ENCODE measurements at places on chromosomes 1 and 21.

DNA sequence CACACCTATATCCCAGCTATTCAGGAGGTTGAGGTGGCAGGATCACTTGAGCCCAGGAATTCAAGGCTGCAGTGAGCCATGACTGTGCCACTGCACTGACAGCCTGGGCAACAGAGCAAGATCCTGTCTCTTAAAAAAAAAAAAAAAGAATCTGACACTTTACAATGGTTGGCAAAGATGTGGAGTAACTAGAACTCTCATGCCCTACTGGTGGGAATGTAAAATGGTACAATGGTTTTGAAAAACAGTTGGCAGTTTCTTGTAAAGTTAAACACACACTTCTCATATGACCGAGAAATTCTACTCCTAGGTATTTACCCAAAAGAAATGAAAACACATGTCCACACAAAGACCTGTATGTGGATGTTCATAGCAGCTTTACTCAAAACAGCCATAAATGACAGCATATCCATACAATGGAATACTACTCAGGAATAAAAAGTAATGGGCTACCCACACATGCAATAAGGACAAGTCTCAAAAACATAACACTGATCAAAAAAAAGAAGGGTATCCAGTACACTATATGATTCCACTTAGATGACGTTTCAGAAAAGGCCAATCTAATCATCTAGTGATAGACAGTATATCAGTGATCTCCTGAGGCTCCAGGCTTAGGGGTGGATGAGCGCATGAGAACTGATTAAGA, 58.1 kb downstream of the HLCS start:
- DNase-seq: no peak
- no peaks in the 10 kb centered on the region for H3K4me1 ChIP-seq
- H3K27ac ChIP-seq: no peak overlapping the region

DNA sequence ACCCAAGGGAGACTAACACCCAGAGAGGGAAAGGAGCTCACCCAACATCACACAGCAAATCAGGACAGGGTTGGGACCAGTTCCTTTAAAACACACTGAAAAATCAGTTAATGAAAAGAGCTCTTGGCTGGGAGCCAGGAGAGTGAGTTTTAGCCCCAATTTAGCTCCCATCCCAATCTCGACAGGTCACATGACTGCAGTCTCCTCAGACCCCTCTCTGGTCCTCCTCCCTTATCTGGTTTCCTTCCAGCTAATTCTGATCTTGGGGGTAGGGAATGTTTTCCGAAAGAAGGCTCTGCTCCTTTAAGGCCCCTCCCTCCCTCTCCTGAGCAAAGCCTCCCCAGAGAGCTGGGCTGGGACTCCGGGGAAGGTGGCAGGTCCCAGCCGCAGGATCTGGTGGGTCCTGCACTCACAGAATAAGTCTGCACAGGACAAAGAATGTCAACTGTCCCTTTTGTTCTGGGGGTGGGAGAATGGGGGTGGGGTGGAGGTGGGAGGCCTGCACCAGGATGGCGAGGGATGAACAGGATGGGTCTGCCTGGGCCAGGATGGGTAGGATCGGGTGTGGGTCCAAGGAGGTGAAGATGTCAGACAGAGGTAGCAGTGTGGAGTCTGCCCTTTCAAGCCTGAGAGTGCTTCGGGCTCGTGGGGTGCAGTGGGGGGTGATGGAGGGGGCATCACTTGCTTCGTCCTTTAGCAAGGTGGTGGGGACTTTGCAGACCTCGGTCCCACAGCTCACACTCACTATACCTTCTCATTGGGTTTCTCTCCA, 57.3 kb upstream of the SSBP3 start:
- no peak for DNase-seq
- H3K4me3 ChIP-seq: no peak overlapping the region
- no peaks in the 10 kb centered on the region for H3K27me3 ChIP-seq
- no peaks in the 10 kb centered on the region for H3K36me3 ChIP-seq
- H3K27ac ChIP-seq: no peak overlapping the region

DNA sequence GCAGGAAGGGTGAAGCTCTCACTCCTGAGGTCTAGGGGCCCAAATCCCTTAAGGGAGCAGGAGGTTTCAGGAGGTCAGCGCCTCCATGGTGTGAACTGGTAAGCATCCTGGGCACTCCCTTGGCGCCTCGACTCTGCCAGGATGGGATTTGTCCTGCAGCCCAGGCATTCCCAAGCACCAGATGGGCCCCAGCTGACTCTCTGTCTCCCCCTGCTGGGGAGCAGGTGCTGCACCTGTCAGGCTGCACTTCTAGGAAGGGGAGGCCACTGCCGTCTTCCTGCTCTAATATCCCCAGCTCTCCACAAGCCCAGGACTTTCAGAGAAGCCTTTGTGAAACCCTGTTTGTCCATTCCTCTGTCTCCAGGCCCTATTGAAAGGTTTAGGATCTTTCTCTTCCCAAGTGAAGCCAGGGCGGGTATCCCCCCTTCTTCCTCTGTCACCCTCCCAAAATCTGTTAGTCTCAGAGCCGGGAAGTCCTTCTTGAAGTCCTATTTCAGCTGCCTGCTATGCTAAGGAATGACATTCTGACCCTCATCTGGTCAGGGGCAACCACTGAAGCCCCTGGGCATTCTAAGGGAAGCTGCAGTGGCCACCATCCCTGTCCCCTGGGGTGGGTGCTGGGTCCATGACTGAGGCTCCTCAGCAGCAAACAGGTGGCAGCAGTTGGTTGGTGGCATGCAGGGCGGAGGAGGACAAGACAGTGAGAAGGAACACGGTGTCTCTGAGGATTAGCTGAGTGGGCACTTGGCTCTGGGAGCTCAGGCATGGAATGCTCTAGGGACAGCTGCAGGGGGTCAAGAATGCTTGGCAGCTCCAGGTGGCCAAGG, 3.2 kb downstream of the MYBPH start:
- no peaks in the 10 kb centered on the region for H3K27me3 ChIP-seq
- peak; percentile 63 for DNase-seq
- H3K36me3 ChIP-seq: no peaks in the 10 kb centered on the region

GRCh38 chr1:63593303-63593885, at the start of gene PGM1:
Gene PGM1, plus strand, starts transcription at chr1:63593411. Its CDS starts 78 bp downstream, at chr1:63593489.
- H3K36me3 ChIP-seq: no peaks in the 10 kb centered on the region
- H3K27me3 ChIP-seq: no peaks in the 10 kb centered on the region
- H3K4me3 ChIP-seq: peak within 1 kb of the TSS; percentile 72
- no peak for DNase-seq

DNA sequence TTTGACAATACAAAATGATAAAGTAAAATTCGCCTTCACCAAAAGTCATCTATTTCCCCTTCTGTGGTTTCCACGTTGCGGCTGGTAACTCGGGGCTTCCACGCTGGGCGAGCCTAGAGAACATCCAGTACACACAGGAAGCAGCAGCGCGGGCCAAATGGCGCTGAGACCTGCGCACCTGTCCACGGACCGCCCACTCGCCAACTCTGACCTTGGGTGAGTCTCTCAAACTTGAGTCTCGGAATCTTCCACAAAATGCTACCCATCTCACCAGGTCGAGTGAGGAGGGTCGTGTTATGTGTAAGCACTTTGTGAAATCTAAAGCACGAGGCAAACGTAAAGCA, 820 bp upstream of the TTF2 start:
- DNase-seq: no peak
- H3K4me3 ChIP-seq: peak overlapping the region; percentile 50
- no peaks in the 10 kb centered on the region for H3K36me3 ChIP-seq
- no peaks in the 10 kb centered on the region for H3K27me3 ChIP-seq
- H3K4me1 ChIP-seq: no peaks in the 10 kb centered on the region

- no peaks in the 10 kb centered on the region for H3K4me1 ChIP-seq
- no peaks in the 10 kb centered on the region for H3K27me3 ChIP-seq
- H3K4me3 ChIP-seq: peak overlapping the region; percentile 43
- H3K27ac ChIP-seq: no peak overlapping the region
- peaks cover 9% of the 10 kb centered on the region for H3K36me3 ChIP-seq
- no peak for DNase-seq
These were observed 1.7 kb downstream of the MCL1 start for GRCh38 chr1:150577557-150578271.

DNA sequence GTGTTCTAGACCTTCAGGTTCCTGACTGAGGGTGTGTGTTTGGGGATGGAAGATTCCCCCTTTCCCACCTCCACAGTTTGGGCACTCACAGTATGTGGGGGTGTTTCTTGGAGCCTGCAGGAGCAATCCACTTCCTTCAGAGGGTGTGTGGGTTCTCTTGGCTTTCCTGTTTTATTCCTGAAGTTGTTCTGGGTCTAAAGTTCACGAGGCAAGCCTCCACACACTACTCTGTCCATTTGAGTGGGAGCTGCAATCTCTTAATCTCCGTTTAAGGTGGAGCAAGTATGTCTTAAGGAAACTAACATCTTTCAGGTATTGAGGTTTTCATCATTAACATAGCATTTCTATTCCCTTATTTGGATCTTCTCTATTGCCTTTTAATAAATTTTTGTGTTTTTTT, 141.8 kb downstream of the TENT5C start:
- no peak for DNase-seq
- no peak overlapping the region for H3K27ac ChIP-seq
- H3K4me3 ChIP-seq: no peak overlapping the region
- H3K4me1 ChIP-seq: no peaks in the 10 kb centered on the region
- no peaks in the 10 kb centered on the region for H3K27me3 ChIP-seq
- no peaks in the 10 kb centered on the region for H3K36me3 ChIP-seq

- H3K36me3 ChIP-seq: no peaks in the 10 kb centered on the region
- H3K4me1 ChIP-seq: no peaks in the 10 kb centered on the region
- no peak overlapping the region for H3K27ac ChIP-seq
These were observed 696 bp downstream of the GUK1 start for GRCh38 chr1:228140724-228141225.

GRCh38 chr1:32208891-32209328, at the start of gene DCDC2B:
Gene DCDC2B, plus strand, starts transcription at chr1:32209089. Its CDS starts 5 bp downstream, at chr1:32209094.
- H3K4me1 ChIP-seq: no peaks in the 10 kb centered on the region
- H3K36me3 ChIP-seq: no peaks in the 10 kb centered on the region
- H3K27me3 ChIP-seq: no peaks in the 10 kb centered on the region
- no peak for DNase-seq

GRCh38 chr1:42692461-42692860, 10.2 kb downstream of the YBX1 start:
- H3K36me3 ChIP-seq: peaks cover 7% of the 10 kb centered on the region
- H3K27ac ChIP-seq: no peak overlapping the region
- H3K4me1 ChIP-seq: peaks cover 1% of the 10 kb centered on the region

DNA sequence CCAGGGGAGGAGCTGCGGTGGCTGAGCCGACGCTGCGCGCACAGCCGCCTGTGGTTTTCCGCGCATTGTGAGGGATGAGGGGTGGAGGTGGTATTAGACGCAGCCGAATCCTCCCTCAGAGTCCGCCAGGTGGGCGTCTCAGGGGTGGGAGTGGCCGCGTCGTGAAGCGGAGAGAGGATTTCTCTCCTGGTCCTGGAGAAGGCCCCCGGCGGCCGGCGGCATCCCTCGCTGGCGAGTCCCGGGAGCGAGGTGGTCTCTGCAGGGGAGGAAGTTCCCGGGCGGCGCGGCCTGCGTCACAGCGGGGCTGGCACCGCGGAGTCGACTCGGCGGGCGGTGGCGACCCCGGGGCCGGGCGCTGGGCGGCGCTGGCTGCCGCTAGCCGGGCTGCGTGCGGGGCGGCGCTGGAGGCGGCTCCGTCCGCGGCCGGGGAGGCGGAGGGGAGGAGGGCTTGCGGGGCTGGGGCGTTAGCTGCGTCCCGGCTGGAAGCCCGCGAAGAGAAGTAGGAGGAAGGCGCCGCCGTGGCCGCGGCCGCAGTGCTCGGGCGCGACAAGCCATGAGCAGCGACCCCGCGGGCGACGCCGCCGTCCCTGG, at the start of gene LRRC8C:
TSS of gene LRRC8C (plus strand) at position 464 of the 591 bp plus-strand sequence. CDS start 53,354 bp downstream, outside the sequence.
- peaks cover 7% of the 10 kb centered on the region for H3K27me3 ChIP-seq
- H3K4me3 ChIP-seq: peak within 1 kb of the TSS; percentile 52
- no peak for DNase-seq

GRCh38 chr1:1032424-1032823, 12.5 kb downstream of the AGRN start:
- peak overlapping the region; percentile 12 for H3K4me3 ChIP-seq
- no peak for DNase-seq
- no peaks in the 10 kb centered on the region for H3K27me3 ChIP-seq
- peaks cover 8% of the 10 kb centered on the region for H3K4me1 ChIP-seq

GRCh38 chr1:2928366-2929325, 92.6 kb upstream of the ACTRT2 start:
- no peaks in the 10 kb centered on the region for H3K27me3 ChIP-seq
- no peak overlapping the region for H3K4me3 ChIP-seq
- no peaks in the 10 kb centered on the region for H3K4me1 ChIP-seq
- DNase-seq: no peak

Measured in iPS DF 6.9 (cell line).